Inflammatory macrophage treated with lipopolysaccharide for 4 hours (primary cell): ENCODE measurements at places on chromosomes 2 and 18.

GRCh38 chr2:42457011-42457410 is 36.8 kb downstream of the KCNG3 start:
- no peak for DNase-seq

DNA sequence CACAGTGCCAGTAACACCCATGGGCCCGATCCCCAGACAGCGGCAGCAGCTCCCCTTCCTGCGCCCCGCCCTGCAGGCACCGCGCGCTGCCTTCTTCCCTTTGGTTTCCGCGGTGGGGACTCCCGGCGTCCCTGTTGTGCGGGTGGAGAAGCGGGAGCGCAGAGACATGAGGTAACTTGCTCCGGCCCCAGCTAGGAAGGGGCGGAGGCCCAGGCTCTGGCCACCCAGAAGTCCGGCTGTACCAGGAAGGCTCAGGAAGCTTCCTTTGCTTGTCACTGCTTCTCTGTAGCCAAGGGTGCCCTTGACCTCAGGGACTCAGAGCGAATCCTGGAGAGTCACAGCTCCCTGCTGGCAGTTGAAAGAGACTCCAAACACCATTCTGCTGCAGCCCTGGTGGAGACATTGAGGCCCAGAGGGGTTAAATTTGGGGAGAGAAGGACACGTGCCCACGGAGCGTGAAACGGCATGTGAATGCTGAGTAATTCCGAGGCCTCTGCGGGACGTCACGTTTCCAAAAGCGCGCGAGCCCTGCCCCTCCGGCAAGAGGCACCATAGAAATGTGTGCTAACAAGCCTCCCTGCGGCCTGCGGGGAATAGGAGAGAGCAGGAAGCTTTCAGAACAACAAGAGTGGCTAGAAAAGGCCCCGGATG is 6.7 kb upstream of the ADCY3 start:
- DNase-seq, result peak; percentile 28

DNA sequence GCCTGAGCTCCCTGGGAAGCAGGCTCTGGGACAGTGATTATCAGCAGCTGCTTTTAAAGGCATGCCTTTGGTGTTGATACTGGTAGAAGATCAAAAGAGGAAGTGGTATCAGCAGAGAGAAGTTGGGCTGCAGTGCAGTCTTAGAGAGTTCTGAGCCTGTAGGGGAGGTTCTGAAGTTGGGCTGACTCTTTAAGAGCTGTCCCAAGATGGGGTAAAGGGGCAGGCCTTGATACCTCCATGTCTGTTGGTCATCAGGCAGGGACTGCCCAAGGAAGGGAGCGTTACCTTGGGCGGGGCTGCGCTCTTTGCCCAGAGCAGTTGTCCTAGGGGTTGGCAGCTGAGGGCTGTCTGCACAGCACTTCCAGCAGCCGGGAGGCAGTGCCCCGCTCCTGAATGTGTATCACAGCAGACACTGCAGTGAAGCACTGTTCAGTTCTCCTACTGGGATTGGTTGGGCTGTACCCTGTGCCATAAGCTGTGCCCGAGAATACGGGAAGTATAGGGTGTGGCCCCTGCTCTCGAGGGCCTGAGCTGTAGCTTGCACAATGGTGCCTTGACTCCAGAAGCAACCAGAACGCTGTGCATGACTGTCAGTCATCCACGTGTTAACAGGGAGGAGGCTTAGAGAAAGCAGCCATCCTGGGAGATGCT is 177.0 kb downstream of the CTIF start:
- DNase-seq, result peak; percentile 96

DNA sequence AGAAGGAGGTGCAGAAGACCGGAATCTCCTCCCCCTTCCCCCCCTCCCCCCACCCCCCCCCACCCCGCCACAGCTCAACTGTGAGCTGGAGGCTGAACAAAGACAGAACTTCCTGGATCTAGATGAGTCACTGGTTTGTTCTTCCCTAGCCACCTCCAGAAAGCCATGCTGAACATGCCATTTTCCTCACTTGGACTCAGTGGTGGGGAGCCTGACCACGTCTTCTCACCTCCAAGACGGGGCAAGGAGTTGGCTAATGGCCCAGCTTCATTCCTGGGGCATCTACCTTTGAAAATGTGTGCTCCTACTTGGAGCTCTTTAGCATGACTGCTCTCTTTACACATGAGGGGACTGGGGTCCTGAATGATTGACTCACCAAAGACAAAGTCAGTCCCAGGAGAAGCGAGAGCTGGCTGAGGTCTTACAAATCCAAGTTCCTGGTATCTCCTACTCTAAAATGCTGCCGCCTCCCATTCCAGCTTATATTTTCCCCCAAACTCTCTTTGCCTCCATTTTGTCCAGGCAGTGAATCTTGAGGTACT is 22.6 kb upstream of the FZD5 start:
- DNase-seq, result peak; percentile 59

DNA sequence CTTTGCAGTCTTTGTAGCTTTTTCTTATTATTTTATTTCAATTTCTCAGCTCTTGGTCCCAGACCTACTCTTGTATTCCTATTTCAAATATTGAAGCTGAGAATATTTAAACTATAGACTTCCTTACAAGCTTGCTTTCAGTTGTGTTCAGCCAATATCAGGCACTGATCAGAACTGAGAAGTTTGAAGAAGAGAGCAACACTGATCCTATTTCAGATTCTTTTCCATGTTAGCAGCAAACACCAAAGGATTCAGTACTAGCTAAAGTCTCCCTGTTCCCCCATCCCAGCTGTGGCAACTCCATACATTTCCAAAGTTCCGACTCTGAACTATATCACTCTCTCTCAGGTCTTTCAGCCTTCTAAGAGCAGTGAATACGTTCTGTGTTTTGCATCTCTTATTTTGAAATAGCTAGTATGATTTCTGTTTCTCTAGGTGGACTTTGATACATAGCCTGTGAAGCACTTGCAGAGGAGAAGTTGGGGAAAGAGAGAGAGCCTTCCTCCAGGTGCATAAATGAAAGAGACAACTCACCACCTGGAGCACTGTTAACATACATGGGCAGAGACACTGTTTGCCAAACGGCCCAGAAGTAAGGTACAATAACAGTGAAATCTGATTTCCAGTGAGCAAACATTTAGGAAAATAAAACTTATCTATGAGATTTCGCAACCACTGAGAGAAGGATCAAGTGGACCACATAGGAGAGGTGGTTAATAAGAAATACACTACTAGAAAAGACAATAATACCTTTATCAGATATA is 135.0 kb upstream of the ZNF804A start:
- no peak for DNase-seq

- no peak for DNase-seq
Observed at GRCh38 chr2:178199334-178199733, 5.0 kb downstream of the OSBPL6 start.

GRCh38 chr2:229526951-229527350 is 187.4 kb downstream of the DNER start:
- no peak for DNase-seq

GRCh38 chr2:232418056-232418455 is 11.4 kb downstream of the ALPG start:
- no peak for DNase-seq

GRCh38 chr2:197024206-197024605 is 97.7 kb upstream of the PGAP1 start:
- no peak for DNase-seq

DNA sequence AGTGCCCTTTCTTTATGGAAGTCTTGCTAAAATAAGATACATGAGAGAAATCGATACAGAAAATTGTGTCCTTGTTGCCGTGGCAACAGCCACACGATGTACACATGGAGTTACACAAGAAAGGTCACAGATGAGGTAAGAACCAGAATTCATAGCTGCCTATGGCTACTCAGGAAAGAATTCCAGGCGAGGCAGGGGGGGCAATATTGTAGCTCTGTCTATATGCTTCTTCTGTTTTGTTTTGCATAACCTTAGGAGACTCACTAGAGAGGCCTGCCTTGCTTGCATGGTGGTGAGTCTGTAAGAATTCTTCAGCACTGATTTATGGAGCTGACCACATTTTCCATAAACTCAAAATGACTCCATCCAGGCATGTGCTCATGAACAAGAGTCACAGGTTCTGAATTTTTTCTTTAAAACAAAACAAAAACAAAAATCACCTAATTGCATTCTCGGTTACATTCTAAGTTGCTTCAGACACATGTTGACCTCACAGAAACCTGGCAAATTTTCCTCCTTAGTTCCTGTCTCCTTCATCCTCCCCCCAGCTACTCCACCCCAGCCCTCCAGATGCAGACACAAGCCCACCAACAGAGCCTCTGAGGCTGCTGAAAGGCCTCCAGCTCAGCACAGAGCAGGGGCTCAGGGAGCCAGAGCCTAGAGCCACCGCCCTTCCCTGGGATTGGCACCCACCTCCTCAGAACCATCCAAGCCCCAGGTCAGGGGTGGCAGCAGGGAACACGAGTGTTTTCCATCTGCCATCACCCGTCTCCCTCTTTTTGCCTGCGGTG is 183.5 kb downstream of the ANTXR1 start:
- peak; percentile 46 for DNase-seq

DNA sequence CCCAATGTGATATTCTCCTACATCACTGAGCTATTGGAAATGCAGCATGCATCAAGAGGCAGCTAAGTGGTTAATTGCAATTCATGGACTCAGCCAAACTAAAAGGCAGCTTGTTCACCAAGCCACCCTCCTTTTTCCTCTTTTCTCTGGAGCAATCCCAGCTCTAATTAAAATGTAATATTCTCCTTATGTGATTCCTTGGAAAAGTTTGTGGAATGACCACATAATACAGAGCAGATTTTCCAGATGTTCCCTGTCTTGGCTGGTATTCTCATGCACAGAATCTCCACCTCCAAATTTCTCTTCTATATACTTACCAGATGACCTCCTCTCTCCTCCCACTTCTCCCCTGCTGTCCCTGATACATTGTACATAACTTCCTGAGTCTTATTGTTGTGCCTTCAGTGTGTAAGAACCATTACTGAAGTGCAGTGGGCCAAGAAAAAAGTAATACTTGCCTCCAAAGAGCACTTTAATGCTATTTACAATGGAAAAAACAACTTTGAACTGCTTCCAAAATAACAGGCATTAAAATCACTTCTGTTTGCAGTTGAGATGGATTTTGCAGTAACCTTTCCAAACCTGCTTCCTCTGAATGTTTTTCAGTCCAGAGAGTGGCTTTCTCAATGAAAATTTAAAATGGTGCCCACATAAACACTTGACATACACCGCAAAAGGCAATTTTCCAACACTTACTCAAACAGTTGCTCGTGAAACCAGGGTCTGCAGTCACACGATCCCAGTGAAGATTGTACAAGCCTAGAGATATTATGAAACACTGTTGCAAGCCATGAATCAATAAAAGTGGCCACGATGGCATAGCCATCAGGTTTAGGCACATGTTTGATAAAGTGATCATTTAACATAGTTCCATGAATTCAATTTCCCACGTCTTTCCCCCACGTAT is 258.0 kb downstream of the MTX2 start:
- no peak for DNase-seq

GRCh38 chr2:182144041-182144775 is 158.6 kb downstream of the PPP1R1C start:
- DNase-seq, result no peak

- no peak for DNase-seq
Observed at GRCh38 chr2:74406035-74406434, 15.4 kb downstream of the C2orf81 start.

DNA sequence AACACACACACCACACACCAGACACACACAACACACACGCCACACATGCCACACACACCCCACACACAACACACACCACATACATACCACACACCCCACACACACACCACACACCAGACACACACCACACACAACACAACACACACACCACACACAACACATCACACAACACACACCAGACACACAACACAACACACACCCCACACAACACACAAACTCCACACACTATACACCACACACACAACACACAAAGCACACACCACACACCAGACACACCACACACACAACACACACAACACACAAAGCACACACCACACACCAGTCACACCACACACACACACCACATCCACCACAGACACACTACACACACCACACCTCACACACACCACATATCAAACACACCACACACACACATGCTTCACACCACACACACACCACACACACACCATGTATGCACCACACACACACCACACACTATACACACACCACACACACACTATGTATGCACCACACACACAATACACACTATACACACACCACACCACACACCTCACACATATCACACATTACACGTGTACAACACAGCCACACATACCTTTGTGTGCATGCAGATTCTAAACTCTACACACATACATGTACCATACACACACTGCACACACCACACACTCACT is 72.2 kb downstream of the TMEM18 start:
- no peak for DNase-seq

GRCh38 chr2:219344751-219345430 is 12.3 kb upstream of the RESP18 start:
- DNase-seq, result peak; percentile 74

DNA sequence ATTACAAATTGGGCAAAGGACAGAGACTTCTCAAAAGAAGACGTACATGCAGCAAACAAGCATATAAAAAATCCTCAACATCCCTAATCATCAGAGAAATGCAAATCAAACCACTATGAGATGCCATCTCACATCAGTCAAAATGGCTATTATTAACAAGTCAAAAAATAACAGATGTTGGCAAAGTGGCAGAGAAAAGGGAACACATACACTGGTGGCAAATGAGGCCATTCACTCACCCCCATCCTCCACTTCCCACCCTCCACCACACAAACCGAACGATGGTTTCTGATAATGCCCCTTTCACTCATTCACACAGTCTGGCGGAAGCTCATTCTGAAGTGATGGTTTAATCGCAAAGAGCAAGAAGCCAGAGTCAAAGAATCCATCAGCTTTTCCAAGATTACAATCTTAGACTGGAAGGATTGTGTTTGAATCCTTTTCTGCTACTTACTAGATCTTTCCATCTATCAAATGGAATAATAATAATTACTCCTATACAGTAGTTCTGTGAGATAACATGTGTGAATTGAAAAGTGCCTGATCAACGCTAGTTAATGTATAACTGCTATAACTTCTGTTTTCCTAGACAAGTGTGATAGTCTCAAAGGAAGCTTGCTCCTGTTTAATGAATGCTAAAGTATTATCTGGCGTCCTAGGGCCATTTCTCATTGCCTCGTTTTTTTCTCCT is 16.9 kb upstream of the CD28 start:
- peak; percentile 34 for DNase-seq

GRCh38 chr18:45682181-45682580 is 41.8 kb upstream of the SLC14A1 start:
- no peak for DNase-seq

DNA sequence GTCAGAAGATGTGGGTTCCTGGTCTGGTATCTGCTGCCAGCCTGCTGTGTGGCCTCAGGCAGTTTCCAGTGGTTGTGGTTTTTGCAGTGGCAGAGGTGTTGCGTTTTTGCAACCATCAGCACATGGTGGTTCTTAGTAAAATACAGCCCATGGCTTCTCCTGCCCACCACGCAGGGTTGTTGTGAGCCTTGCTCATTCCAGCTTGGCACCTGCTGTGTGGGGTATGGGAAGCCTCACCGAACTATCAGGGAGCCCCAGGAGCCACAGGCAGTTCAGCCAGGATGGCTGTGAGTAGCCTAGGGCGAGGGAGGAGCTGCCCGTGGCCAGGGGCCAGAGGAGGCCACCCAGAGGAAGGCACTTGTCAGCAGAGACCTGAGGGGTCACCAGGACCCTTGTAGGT is 9.8 kb downstream of the ARID5A start:
- no peak for DNase-seq
